Activated T-cell treated with anti-CD3 and anti-CD28 coated beads for 24 hours (primary cell): ENCODE measurements at places on chromosomes 12 and 14.

- DNase-seq = no peak
Observed at GRCh38 chr14:101480747-101481530, 80.4 kb upstream of the DIO3 start.

GRCh38 chr12:3177778-3178425 lies 100.7 kb downstream of the TSPAN9 start:
- DNase-seq = no peak

DNA sequence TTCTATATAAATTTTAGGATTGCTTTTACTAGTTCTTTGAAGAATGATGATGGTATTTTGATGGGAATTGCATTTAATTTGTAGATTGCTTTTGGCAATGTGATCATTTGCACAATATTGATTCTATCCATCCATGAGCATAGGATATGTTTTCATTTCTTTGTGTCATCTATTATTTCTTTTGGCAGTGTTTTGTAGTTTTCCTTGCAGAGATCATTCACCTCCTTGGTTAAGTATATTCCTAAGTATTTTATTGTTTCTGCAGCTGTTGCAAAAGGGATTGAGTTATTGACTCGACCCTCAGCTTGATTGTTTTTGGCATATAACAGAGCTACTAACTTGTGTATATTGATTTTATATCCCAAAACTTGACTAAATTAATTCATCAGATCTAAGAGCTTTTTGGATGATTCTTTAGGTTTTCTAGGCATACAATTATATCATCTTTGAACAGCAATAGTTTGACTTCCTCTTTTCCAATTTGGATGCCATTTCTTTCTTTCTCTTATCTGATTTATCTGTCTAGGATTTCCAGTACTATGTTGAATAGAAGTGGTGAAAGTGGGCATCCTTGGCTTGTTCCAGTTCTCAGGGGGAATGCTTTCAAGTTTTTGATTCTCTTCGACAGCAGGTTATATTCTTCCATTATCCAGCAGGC lies 668.1 kb downstream of the SLC16A7 start:
- no peak for DNase-seq

GRCh38 chr12:89247541-89247942 lies 104.8 kb downstream of the DUSP6 start:
- no peak for DNase-seq
